OCI-LY7 (cell line): ENCODE measurements at places on chromosomes 7 and 10. TPM values are rescaled to one million over a fixed set of nuclear protein-coding genes. Genes with fewer than 3 reads are reported as not detected.

GPNMB gene
- total RNA-seq: 3.0 and 3.5 TPM in 2 replicates

MLXIPL gene
- not detected in 2 replicates for total RNA-seq

C7orf57 gene
- 0.18 and 0.29 TPM in 2 replicates for total RNA-seq

TDRD1 gene
- not detected in 2 replicates for total RNA-seq

CRHR2 gene
- total RNA-seq: not detected in 2 replicates

NOC3L gene
- 31.2 and 37.1 TPM in 2 replicates for total RNA-seq
